ENCODE measurements at places on chromosomes 13 and 19. TPM values are rescaled to one million over a fixed set of nuclear protein-coding genes. Genes with fewer than 3 reads are reported as not detected.

FXYD7 gene
- 0.50 TPM for polyA plus RNA-seq

KLK4 gene
- polyA plus RNA-seq = not detected

SCN1B gene
- polyA plus RNA-seq = 0.64 TPM

TRPC4 gene
- 4.9 TPM for polyA plus RNA-seq

PSG7 gene
- not detected for polyA plus RNA-seq

KL gene
- 59.6 TPM for polyA plus RNA-seq
